Vagina (tissue), 2 donors: ENCODE measurements at places on chromosomes 13 and 19.

GRCh38 chr13:76703216-76703615 lies 183.0 kb downstream of the KCTD12 start:
- no peak for DNase-seq

GRCh38 chr13:33637978-33638743 lies 179.8 kb upstream of the RFC3 start:
- no peak for DNase-seq

DNA sequence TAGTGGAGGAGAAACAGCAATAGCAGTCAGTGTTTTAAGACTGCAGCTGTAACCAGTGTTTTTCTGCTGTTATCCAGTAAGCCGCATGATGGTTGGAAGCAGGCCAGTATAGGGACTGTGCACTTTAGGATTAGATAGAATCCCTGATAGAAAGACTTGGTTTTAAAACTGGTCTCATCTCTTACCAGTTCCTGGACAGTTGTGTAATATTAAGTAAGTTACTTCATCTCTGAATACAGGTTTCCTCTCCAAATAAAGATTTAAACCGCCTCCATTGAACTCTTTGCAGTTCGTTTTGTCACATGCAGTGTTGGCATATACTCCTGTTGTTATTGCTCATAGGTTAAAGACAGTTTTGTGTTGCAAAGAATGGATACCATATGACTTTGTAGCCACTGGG lies 25.6 kb downstream of the URI1 start:
- DNase-seq = no peak

- no peak for DNase-seq
Measured at GRCh38 chr19:4990306-4990705, 21.4 kb downstream of the KDM4B start.

DNA sequence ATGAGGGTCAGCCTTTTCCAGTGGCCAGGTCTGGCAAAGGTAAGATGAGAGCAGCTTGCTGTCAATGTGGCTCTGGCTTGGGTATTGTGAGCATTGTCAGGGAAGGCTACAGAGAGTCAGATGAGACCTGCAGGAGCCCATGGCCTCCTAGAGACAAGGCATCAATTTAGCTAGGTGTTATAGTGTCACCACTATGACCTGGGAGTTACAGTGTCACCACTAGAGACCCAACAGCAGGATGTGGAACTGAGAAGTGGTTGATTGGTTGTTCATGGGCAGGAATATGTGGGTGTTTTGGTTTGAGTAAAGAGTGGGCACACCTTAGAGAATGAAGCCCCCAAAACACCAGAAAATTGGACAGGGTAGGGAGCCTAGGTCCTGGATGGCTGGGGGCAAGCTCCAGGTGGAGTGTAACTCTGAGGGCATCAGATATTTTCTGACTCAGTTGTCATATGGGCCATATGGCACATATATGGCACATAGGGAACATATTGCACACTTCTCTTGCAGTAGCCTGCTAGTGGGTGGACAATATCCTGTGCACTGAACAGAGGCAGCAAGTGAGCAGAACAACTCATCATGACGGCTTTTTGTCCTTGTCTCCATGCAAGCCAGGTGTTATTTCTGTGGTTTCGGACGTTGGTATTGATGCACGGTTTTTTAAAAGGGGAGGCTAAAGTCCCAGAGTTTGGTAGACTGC lies 46.3 kb upstream of the CEACAM21 start:
- DNase-seq = no peak

- DNase-seq = no peak
Measured at GRCh38 chr19:12975221-12975741, 5.9 kb downstream of the DAND5 start.

GRCh38 chr19:48330012-48330681 lies 4.8 kb downstream of the EMP3 start:
- no peak for DNase-seq

GRCh38 chr13:106561551-106562170 lies 6.3 kb downstream of the ARGLU1 start:
- DNase-seq = no peak

DNA sequence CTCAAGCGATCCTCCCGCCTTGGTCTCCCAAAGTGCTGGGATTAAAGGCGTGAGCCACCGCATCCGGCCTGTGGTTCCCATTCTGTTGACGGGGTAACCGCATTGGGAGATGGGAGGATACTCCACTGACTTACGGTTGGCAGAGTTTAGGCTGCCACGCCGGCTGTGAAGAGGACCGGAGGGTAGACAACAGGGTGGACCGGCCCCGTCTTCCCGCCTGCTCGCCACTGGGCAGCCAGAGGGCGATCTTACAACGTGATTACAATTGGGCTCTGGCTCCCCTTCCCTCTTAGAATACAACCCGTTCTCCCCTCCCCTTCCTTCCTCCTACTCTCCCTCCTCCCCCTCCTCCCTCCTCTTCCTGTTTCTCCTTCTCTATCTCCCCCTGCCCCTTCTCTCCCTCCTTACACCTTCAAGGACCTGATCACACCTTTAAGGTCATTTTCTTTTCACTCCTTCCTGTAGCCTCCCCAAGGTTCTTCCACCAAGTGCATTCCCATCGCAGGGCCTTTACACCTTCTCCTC lies 957 bp upstream of the CCDC194 start:
- DNase-seq = no peak

DNA sequence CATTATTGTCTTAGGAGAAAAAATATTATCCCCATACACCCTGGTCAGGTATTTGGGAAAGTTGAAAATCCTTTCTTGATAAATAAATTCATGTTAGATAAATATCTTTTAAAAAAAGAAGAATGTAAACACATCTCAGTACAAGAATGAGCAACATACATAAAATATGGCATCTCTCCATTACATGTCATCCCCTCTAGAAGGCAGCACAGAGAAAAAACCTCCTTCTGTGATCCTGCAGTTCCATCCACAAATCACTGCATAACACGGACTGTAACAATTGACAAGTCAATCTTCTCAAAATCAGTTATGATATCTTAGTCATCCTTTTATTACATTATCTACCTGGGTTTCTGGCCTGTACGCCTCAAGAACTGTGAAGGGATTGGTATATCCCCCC lies 683.9 kb upstream of the KLHL1 start:
- no peak for DNase-seq

DNA sequence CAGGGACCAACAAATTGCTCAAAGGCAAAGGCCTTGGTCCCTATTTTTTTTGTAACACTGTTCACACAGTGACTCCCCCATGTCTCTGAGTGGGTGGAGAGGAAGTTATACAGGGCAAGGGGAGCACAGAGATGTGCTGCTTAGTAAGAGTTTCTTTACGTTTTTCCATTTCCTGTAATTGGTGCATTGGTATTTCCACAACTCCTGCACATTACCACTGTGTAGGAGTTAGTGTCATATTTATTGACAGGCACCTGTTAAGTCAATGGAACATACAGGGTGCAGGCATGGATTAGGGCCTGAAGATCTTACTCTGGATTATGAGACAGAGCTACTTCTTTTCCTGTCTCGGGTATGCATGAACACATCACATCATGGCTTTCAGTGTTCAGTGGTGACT lies 45.2 kb downstream of the SOX21 start:
- DNase-seq = no peak

GRCh38 chr13:109374609-109375200 lies 411.7 kb downstream of the IRS2 start:
- DNase-seq = no peak

DNA sequence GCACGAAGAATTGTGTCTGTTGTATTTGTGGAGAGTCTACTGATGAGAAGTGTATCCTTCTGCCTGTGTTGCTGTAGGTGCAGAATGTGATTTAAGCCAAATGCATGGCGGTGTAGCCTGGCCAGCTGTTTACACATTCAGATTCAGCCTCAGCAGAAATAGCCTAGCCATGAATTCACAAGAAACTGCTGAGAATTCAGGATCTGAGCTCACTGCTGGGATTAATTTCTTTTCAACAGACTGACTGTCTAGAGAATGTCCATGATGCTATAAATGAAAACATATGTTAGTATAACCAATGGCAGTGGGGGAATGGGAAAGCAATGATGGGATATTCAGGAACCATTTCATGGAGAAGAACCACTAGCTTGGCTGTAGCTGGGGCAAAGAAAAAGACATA lies 77.4 kb upstream of the RNF113B start:
- no peak for DNase-seq

DNA sequence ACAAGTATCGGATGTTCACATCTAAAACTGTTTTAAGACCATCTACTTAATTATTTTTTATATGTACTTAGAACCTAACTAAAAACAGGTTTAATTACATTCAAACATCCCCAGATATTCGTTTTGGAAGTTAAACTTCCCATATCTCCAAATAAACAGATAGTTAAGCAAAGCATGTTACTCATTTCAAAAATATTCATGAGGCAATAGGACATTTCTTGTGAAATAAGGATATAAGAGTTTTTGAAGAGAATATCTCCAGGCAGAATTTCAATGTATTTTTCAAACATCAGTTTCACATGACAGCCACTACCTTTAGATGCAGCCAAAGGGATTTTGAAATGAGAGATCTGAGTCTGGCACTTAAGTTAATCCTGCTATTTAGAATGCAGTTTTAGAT lies 697.5 kb downstream of the SLITRK1 start:
- no peak for DNase-seq

DNA sequence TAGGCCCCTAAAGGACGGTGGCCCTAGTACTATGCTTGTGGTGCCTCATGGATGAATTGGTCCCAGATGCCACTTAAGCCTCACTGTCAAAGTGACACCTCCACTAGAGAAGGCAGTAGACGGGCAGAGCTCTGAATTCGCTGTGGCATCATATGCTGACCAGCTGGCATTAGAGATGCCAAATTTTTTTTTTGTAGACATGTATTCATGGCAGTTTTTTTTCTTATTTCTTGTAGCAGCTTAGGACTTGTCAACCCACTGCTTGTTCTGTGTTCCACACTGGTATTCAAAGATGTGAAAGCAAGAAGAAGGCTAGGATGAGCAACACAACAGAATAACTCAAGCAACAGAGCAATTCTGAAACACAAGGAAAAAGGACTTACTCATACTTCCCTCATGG lies 212.5 kb downstream of the DLEU7 start:
- DNase-seq = no peak

GRCh38 chr19:56191115-56191514 lies 6.5 kb downstream of the ZSCAN5B start:
- no peak for DNase-seq

GRCh38 chr13:96900986-96901385 lies 93.3 kb downstream of the OXGR1 start:
- no peak for DNase-seq

GRCh38 chr19:47438793-47439220 lies 19.5 kb upstream of the MEIS3 start:
- DNase-seq = no peak

GRCh38 chr13:76892488-76892887 lies 6.3 kb upstream of the KCTD12 start:
- no peak for DNase-seq

DNA sequence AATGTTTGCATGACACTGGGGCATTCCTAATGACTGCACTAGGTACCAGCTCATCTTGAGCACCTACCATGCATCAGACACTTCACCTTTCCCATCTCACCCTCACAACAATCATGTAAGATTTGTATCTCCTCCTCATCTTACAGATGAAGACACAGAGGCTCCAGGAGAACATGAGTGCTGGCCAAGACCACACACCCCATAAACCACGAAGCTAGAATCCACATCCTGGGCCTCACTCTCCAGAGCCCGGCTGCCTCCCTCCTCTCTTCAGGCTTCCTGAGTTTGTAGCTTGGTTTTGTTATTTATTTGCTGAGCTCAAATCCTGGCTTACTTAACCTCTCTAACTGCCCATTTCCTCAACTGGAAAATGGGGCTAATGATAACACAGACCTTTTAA lies 25.9 kb downstream of the FAM216B start:
- DNase-seq = no peak

GRCh38 chr13:101755228-101755887 lies 302.9 kb downstream of the ITGBL1 start:
- no peak for DNase-seq

DNA sequence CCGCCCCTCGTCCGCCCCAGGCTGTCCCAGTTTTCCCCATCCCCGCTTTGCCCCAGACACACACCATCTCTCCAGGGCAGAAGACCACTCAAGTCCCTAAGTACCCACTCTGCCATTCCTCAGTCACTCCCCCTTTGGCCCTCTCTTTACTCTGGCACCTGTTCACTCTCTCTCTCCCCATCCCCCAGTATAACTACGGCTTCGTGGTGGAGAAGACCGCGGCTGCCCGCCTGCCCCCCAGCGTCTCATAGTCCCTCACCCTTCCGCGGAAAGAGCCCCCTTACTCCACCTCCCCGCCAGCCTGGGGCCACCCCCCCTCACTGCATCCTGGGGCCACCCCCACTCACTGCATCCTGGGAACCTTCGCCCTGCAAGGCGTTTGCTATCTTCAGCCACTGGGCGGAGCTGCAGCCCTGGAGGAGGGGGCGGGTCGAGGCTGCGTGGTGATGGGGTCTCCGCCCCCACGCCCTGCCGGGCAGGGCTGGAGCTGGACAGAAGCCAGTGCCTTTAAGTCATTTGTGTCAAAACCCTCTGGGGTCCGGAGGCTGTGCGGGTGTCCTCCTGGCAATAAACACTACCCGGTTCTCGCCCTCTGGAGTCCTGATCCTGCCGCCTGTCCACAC lies 5.0 kb downstream of the MVB12A start:
- DNase-seq = no peak

- DNase-seq = no peak
Measured at GRCh38 chr13:44197791-44198770, 175.5 kb upstream of the SERP2 start.

DNA sequence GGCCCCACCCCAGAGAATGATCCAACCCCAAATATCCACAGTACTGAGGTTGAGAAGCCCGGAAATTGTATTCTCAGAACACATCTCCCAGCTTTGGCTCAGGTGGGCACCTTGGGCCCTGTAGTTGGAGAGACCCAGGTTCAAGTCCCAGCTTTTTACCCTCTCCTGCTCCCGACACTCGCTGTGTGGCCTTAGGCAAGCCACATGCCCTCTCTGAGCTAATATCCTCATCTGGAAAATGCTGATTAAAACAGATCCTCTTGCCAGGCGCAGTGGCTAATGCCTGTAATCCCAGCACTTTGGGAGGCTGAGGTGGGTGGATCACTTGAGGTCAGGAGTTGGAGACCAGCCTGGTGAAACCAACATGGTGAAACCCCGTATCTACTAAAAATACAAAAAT lies 2.6 kb downstream of the PLIN4 start:
- no peak for DNase-seq

GRCh38 chr19:3554254-3555083 lies 2.9 kb downstream of the MFSD12 start:
- DNase-seq = no peak

- DNase-seq = no peak
Measured at GRCh38 chr13:36108954-36109353, 22.2 kb downstream of the DCLK1 start.

- no peak for DNase-seq
Measured at GRCh38 chr19:19550485-19550929, 12.4 kb downstream of the CILP2 start.

GRCh38 chr19:42343344-42344110 lies 18.1 kb downstream of the MEGF8 start:
- no peak for DNase-seq

GRCh38 chr13:72565893-72566292 lies 161.5 kb downstream of the MZT1 start:
- no peak for DNase-seq
